Activated T-cell treated with anti-CD3 and anti-CD28 coated beads for 48 hours (primary cell): ENCODE measurements at places on chromosomes 1 and 21.

DNA sequence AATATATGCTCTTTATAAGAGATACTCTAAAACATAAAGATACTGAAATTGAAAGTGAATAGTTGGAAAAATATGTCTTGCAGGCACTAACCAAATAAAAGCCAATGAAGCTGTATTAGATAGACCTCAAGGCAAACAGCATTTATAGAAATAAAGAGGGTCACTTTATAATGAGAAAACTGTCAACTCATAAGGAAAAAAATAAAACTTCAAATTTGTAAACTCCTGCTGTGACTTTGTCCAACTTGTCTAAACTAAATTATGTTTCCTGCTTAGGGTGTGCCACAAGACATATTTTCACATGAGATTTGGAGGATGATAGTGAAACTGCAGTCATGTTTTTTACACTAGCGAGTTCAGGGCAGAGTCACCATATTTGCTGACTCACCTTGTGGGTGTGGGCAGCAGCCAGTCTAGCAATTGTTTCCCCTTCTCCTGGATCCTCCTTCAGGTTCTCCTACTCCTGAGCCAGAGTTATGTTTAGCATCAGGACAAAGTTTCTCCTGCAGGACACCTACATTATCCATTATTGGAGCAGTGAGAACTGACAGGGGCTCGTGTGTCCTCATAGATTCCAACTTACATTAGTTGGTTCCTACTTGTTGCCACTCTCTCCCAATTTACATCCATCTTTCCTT is 43.8 kb downstream of the CD53 start:
- peak; percentile 21 for DNase-seq

GRCh38 chr1:12810691-12811408 is 19.7 kb downstream of the PRAMEF1 start:
- no peak for DNase-seq

DNA sequence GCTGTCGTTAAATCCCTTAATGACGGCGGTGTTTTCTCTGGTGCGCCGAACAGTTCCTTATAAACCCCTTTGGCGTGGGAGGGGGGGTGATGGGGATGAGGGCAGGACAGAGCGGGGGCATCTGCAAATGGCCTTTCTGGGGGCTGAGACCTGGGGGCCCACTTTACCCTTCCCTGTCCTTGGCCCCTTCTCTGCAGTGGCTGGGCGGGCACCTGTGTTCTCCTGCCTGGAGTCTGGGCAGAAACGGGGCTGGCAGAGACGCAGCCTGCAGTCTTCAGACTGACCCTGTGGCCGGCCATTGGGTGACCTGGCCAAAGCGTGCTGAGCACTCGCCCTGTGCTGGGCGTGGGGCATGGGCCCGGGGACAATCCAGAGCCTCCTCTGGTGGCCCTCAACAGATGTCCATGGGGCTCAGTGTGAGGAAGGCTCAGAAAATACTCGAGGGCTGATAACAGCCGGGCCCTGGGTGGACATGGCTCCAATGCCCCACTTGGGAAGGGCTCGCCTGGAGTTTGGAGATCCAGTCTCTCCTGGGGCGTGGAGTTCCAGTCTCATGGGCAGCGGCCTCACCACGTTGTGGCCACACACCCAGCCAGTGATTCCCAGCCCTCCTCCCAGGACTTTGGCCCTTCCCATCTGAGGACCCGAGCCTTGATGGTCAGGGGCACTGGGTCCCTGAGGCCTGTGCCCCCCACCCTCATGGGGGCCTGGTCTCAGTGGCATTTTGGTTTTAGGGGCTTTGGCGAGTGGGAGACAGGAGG is 50.8 kb upstream of the ACTRT2 start:
- DNase-seq = no peak

GRCh38 chr21:14657241-14658008 is 111.3 kb upstream of the SAMSN1 start:
- DNase-seq = no peak

- DNase-seq = no peak
Measured at GRCh38 chr1:226617109-226617508, 68.5 kb downstream of the STUM start.
